ENCODE measurements at places on chromosomes 16 and 17. TPM values are rescaled to one million over a fixed set of nuclear protein-coding genes. Genes with fewer than 3 reads are reported as not detected.

- no peaks in the 10 kb centered on the region for H3K27me3 ChIP-seq
- peak overlapping the region; percentile 9 for H3K27ac ChIP-seq
- DNase-seq: no peak
- no peaks in the 10 kb centered on the region for H3K36me3 ChIP-seq
- no peak overlapping the region for H3K4me3 ChIP-seq
Observed at GRCh38 chr17:68228817-68229570, 18.8 kb upstream of the AMZ2 start.

DNA sequence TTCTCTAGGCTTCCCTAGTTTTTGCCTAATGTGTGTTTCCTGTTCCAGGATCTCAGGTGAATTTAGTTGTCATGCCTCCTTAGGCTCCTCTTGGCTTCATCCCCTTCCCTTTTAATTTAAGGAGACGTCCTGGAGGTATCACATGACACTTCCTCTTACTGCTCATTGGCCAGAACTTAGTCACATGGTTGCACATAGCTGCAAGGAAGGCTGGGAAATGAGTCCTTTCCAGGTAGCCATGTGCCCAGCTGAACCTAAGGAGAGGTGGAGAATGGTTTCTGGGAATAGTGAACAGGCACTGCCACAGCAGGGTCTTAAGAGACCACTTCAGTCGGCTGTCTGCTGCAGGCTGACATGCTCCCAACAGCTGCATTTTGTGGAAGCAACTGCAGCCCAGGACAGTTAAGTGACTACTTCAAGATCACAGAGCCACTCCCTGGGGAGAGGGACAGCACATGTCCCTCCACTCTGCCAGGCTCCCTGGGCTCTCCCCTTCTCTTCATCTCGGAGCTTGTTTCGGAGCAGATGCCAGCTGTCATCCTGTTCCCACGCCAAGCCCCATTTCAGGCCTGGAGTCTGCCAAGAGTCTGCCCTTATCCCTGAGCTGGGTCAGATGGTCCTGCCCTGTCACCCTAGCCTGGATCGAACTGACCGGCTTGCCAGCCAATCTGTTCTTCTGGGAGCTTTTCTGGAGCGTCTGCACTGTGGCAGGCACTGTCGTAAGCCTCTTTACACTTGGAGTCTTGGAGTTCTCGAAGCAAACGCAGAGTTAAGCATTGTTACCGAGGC is 81.4 kb upstream of the FOXF1 start:
- no peaks in the 10 kb centered on the region for H3K4me1 ChIP-seq
- H3K36me3 ChIP-seq: no peaks in the 10 kb centered on the region
- H3K27ac ChIP-seq: no peak overlapping the region
- no peaks in the 10 kb centered on the region for H3K27me3 ChIP-seq

SIRT7 gene
- total RNA-seq: 25.2 TPM

TPSG1 gene
- total RNA-seq: 3.4 TPM

Measured in kidney (tissue), 22 donors.